ENCODE measurements at places on chromosomes 7 and 10.

DNA sequence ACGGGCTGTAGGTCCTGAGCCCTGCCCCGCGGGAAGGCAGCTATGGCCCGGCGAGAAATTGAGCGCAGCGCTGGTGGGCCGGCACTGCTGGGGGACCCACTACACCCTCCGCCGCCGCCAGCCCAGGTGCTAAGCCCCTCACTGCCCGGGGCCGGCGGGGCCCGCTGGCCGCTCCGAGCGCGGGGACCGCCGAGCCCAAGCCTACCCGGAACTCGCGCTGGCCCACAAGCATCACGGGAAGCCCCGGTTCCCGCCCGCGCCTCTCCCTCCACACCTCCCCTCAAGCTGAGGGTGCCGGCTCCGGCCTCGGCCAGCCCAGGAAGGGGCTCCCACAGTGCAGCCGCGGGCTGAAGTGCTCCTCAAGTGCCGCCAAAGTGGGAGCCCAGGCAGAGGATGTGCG lies 5.5 kb upstream of the CACUL1 start:
- no peak overlapping the region for H3K4me3 ChIP-seq
- DNase-seq: no peak
- H3K36me3 ChIP-seq: no peaks in the 10 kb centered on the region
- peaks cover 8% of the 10 kb centered on the region for H3K27me3 ChIP-seq
- H3K4me1 ChIP-seq: peaks cover 8% of the 10 kb centered on the region

GRCh38 chr10:95400787-95401186 lies 110.0 kb upstream of the PDLIM1 start:
- no peaks in the 10 kb centered on the region for H3K4me1 ChIP-seq
- no peak for DNase-seq
- H3K27me3 ChIP-seq: peaks cover 7% of the 10 kb centered on the region
- H3K4me3 ChIP-seq: no peak overlapping the region
- H3K36me3 ChIP-seq: no peaks in the 10 kb centered on the region

GRCh38 chr7:40220421-40220911 lies 85.7 kb downstream of the SUGCT start:
- no peaks in the 10 kb centered on the region for H3K4me1 ChIP-seq
- no peaks in the 10 kb centered on the region for H3K27me3 ChIP-seq
- no peak for DNase-seq
- no peaks in the 10 kb centered on the region for H3K36me3 ChIP-seq
- H3K4me3 ChIP-seq: no peak overlapping the region

DNA sequence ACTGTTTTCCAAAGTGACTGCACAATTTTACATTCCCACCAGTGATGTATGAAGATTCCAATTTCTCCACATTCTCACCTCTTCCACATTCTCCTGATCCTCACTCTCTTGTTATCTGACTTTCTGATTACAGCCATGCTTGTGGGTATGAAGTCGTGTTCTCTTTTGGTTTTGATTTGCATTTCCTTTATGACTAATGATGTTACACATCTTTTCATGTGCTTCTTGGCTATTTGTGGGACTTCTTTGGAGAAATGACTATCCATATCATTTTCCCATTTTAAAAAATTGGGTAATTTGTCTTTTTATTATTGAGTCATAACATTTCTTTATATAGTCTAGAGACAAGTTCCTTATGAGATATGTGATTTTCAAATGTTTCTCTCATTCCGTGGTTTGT lies 10.5 kb upstream of the GIMAP8 start:
- H3K36me3 ChIP-seq: no peaks in the 10 kb centered on the region
- H3K4me1 ChIP-seq: no peaks in the 10 kb centered on the region
- DNase-seq: no peak
- H3K27me3 ChIP-seq: no peaks in the 10 kb centered on the region
- no peak overlapping the region for H3K4me3 ChIP-seq
